ENCODE measurements at places on chromosomes 16 and 17.
A peak's percentile ranks its signal among the peaks of the same experiment; 100 is the strongest.

- DNase-seq, result no peak
Measured at GRCh38 chr17:74632617-74633016, 9.1 kb upstream of the CD300E start.

DNA sequence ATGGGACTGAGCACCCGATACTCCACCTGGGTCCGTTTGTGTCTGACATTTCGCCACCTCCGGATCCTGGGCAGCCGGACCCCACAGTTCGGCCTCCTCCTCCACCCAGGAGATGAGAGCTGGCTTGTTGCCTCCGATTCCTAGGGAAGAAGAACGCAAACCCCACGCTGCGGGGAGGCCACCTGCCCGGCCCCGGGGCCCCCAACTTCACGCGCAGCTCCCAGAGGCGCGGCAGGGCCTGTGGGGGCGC lies 542 bp downstream of the ZNF764 start:
- DNase-seq, result no peak

DNA sequence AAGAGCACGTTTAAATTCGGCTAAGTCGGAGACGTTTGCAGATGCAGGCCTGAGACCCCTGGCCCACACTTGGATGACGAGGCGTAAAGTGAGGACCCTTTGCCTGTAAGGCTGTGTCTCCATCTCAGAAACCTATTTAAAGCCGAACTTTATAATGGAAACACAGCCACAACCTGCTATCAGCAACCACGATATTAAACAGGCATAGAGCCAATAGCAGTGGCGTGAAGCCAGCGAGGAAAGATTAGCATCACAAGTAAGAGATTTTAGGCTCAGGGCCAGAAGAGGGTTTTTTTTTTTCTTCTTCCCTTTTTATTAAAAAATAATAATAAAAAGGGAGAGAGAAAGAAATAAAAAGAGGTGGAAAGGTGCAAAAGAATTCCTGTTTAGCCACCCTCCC lies 111.3 kb upstream of the NOL11 start:
- no peak for DNase-seq

DNA sequence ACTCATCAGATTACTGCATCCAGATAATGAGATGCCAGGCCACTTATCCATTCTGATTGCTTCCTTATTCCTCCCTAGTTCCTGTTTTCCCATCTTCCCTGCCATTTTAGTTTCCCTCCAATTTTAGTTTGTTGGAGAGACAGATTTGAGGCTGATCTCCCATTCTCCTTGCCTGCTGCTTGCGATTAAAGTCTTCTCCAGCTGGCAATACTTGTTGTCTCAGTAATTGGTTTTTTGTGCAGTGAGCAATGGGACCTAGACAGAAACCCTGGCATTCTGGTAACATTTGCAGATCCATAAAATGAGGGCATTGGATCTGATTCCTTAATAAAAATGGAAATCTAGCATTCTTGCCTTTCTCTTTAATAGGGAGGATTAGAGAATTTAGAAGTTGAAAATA lies 17.6 kb upstream of the ELAC2 start:
- no peak for DNase-seq

GRCh38 chr16:53817117-53817755 lies 113.3 kb downstream of the FTO start:
- DNase-seq, result no peak

DNA sequence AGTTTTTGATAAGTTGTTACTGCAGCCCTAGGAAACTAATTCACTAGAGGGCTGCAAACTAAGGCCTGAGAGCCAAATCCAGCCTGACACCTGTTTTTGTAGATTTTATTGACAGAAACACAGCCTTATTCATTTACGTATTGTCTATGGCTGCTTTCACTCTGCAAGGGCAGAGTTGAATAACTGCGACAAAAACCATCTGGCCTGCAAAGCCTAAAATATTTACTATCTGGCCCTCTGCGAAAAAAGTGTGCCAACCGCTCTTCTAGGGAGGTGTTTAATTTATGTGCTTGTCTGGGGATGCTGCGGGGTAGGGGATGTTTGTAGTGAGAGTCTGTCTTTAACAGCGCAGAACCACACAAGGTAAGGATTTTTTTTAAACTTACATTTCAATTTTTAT lies 165.0 kb upstream of the RBFOX1 start:
- DNase-seq, result no peak

- no peak for DNase-seq
Measured at GRCh38 chr16:73569266-73569980, 521.5 kb upstream of the ZFHX3 start.

DNA sequence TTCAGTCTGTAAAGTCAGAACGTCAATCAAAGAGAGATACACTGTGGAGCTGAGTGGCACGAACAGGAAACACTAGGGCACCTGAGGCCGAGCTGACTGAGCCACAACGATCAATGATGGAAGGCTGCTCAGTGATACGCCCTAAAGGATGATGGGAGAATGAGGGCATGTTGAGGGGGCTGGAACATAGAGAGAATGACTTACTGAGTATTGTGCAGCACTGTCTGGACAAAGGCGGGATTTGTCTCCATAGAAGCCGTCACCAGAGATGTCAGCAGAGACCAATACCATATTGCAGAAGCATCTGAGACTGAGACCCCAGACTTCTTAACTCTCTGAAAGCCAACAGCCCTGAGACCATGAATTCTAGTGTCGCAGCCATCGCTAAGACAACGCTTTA lies 33.4 kb downstream of the ZZEF1 start:
- no peak for DNase-seq

GRCh38 chr17:32828822-32829221 lies 48.1 kb downstream of the MYO1D start:
- no peak for DNase-seq

DNA sequence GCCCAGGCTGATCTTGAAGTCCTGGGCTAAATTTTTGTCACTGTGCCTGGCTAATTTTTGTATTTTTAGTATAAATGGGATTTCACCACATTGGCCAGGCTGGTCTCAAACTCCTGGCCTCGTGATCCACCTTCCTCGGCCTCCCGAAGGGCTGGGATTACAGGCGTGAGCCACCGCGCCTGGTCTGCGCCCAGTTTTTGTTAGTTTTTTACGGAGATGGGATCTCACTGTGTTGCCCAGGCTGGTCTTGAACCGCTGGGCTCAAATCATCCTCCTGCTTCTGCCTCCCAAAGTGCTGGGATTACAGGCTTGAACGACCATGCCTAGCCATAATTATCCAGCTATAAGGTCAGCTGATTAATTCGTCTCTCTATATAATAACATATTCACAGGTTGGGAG lies 2.7 kb upstream of the CEMP1 start:
- no peak for DNase-seq

- DNase-seq, result no peak
Measured at GRCh38 chr17:8312726-8313600, 2.9 kb downstream of the ARHGEF15 start.

DNA sequence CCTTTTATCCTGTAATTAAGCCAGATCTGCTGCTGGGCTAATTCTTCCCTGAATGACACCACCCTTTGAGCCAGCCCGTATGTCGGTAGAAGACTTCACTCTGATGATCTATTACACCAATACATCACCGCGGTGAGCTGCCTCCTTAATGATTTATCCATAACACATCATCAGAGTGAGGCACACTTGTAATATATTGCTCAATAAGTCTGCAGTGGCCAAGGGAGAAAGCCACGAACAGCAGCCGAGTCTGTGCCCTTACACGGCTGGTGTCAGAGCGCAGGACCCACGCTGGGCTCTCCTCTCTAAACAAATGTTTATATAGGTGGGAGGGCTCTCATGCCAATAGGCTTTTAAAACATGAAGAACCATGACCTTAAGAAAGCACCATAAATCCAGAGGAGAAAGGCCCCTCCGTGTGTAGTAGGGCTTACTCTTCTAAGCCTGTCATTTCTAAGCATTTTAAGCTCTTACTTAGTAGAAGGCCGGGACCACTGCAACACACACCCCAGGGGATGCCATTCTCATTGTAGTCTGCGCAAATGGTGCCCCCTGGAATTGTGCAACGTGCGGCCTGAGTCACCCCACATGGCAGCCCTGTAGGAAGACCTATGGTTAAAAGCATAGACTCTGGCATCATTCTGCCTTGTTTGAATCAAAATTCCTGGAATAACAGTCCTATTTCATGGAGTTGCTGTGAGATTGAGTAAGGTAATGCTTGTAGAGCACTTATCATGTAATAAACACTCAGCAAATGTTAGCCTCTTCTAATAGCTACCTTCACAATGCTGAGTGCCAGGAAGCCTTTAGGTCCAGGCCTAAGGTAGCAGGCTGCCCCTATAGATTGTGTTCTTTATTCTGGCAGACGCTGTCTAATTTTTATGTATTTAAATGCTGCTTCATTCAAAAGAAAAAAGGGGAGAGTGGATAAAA lies 26.1 kb downstream of the MRPS23 start:
- no peak for DNase-seq

GRCh38 chr17:38352245-38353085 lies 821 bp downstream of the SOCS7 start:
- DNase-seq, result peak; percentile 49

DNA sequence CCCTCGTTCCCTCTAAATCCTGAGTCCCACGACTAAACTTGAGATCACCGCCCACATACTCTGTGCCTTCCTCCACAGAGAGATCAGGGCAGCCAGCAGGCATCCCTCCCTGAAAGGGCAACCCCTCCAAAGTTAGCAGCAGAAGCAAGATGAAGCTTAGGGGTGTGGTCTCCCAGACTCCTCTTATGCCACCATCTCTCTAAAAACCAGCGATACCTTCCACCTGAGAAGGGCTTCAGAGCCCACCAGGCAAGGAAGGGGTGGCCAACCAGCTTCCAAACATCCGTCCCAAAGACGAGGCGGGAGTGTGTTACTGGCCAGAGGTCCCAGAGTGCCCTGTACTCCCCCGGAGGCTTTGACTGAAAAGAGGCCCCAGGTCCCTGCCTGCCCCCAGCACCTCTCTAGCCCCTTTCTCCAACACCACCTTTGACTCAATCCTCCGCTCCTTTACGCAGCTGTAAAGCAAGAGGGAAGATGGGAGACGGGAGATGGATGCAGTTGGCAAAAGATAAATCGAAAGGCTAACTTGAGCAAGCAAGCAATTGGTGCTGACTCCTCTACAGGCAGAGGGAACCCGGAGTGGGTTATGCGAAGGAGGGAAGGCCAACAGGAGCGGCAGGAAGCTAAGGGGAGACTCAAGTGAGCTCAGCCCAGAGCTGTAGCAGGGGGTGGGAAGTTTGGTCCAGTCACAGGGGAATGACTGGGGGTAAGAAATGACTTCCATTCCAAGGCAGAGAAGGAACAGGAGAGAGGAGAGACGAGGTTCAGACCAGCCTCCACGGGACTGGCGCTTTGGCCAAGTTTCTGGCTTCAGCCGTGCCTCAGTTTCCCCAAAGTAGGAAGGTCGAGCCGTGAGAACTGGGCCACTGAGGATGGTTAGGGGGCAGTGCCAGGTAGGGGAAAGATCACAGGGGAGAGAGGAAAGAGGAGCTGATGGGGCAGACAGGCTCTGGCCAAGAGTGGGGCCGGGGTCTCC lies 1.0 kb downstream of the ST3GAL2 start:
- DNase-seq, result peak; percentile 48

DNA sequence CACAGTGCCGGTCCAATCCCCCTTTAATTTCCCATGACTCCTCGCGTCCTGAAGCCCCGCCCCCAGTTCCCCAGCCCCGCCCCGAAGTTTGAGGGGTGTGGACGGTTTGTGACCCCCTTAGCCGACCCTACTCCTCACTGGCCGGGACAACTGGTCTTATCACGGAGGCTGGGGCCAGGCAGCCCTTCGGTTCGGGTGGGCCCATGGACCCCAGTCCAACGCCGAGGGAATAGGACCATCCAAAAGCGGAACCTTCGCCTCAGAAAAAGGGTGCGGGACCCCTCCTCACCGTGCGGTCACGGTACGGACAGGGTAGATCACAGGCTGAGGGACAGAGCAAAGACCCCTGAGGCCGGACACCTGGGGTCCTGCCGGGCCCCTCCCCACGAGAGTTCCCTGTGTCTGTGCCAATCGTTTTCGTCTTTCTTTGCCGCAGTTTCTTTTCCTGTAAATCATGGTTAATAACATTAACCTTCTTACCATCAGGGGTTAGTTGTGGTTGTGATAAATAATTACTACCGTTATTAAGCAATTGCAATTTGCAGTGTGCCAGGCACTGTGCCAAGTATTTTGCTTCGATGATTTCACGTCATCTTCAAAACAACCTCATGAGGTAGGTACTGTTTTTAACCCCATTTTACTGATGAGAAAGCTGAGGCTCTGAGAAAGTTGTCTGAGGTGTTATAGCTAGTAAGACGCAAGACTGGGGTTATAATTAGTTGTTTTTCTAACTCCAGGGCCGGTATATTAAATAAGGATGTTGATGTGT lies 543 bp downstream of the TMUB2 start:
- DNase-seq, result no peak

- DNase-seq, result peak; percentile 88
Measured at GRCh38 chr17:81733507-81734404, 21.7 kb downstream of the SLC25A10 start.

DNA sequence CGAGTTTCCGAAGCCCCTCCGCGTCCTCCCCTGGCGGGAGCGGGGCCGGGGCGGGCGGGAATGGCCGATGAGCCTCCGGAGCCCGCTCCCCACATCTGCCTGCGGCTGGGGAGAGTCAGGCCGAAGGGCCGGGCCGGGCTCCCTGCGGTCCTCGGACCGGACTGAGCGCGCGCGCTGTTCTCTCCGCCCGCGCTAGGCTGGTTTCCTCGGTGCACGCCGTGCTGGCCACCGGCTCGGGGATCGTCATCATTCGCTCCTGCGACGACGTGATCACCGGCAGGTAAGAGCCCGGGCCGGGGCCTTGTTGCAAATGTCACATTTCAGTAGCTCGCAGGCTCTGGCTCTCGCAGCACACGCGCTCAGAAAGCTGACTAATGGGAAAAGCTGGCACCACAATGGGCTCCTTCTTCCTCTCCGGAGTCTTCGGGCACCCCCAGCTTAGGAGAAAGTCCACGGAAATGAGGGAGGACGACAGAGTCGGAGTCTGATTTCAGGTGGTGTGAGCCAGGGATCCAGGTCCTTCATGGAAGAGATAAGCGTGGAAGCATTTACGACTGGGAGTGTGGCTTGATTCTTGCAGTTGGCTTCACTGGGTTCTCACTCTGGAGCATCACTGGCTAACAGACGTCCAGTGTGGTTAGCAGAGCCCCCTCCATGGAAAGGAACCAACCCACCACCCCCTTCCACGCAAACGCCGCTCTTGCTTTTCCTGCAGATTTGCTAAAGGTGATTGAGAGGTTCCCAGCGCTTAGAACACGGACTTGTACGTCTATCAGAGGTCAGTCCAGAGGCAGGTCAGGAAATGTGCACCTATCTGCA lies 715 bp downstream of the TLCD3A start:
- DNase-seq, result peak; percentile 67

DNA sequence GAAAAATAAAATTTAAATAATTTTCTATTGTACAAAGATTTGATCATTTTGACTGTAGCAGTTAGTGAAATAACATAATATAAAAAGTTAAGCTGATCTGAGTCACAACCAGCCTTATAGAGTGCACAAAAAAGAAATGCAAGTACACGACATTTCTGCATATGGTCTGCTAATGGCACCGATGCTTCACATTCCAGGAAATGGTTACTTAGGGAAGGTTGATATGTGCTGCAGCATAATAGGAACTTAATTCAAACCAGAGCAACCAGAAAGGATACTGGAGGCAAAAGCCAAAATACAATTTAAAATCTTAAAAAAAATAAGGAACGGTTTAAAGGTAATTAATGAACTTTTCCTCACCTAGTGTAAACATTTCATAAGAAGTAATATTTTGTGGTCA lies 10.0 kb upstream of the CFDP1 start:
- no peak for DNase-seq
